ENCODE measurements at places on chromosomes 7 and 10. TPM values are rescaled to one million over a fixed set of nuclear protein-coding genes. Genes with fewer than 3 reads are reported as not detected.

Gene TMEM273
- total RNA-seq: 0.91 TPM

Gene GIMAP5
- total RNA-seq: 4.1 TPM

Gene PLA2G12B
- total RNA-seq: not detected

Gene AUTS2
- 10.0 TPM for total RNA-seq

Gene ZNF22
- total RNA-seq: 21.8 TPM

Gene ELN
- total RNA-seq: 73.5 TPM

Gene ZNF438
- 3.0 TPM for total RNA-seq

Gene NPFFR1
- under 0.01 TPM for total RNA-seq

Gene NAT16
- total RNA-seq: 0.22 TPM

Gene SFRP4
- total RNA-seq: 2.2 TPM

Gene SFR1
- total RNA-seq: 3.2 TPM

Gene SPDYE1
- total RNA-seq: 0.09 TPM

Gene BTRC
- total RNA-seq: 8.7 TPM

Gene PDK4
- 679 TPM for total RNA-seq

Gene ARHGAP22
- 2.0 TPM for total RNA-seq

Gene PTPRE
- 1.3 TPM for total RNA-seq

Gene CFAP43
- total RNA-seq: 0.60 TPM

Gene SFXN2
- total RNA-seq: 10.4 TPM

Gene ELOVL3
- total RNA-seq: not detected

Gene SPDYE8
- total RNA-seq: not detected

Gene WNT2
- total RNA-seq: not detected

Gene FRMPD2
- 0.13 TPM for total RNA-seq

Gene C7orf57
- total RNA-seq: not detected

Measured in pancreas (tissue), 10 donors.